ENCODE measurements at places on chromosomes 2 and 18.

- no peak for DNase-seq
Observed at GRCh38 chr2:196601430-196602306, 37.8 kb upstream of the CCDC150 start.

DNA sequence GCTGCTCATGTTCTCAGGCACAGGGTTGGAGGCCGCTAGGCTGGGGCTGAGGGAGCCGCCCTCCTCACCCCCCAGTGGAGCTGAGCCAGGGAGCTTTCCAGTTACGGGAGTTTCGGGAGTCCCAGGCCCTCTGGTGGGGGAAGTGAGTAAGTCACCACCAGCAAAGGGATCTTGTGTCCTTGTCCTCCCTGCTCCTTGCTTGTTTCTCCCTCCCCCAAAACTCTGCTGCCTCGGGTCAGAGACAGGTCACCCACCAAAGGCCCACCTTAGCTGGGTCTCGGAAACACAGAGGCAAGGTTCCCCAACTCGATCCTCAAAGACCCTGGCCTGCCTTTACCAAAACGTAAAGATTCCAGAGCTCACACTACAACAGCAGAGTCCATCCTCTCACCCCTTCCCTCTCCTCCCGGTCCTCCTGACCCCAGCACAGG is 60.5 kb upstream of the POMC start:
- no peak for DNase-seq

GRCh38 chr2:68426848-68427579 is 40.1 kb downstream of the FBXO48 start:
- no peak for DNase-seq

GRCh38 chr2:140108706-140109475 is 1328.7 kb upstream of the NXPH2 start:
- no peak for DNase-seq

DNA sequence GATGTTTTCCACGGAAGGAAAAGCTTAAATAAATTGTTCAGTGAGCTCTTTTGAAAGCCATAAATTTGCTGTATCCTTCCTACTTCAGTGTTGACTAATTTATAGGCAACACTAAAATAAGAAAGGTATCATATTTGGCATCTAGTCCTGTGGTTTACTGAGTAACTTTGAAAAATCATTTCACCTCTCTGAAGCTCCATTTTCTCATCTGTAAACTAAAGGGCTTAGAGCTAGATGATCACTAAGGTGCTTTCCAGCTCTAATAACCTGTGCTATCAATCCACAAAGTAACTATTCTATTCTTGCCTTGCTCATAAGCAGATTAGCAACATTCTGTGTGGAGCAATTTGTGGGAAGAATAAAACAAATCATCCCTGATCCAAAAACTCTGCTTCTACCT is 3.6 kb upstream of the MYOM1 start:
- DNase-seq = no peak

GRCh38 chr2:153667475-153667874 is 188.9 kb upstream of the RPRM start:
- no peak for DNase-seq

GRCh38 chr18:6294148-6294784 is 120.4 kb downstream of the L3MBTL4 start:
- no peak for DNase-seq

GRCh38 chr2:71659868-71660518 is 206.6 kb downstream of the DYSF start:
- no peak for DNase-seq

DNA sequence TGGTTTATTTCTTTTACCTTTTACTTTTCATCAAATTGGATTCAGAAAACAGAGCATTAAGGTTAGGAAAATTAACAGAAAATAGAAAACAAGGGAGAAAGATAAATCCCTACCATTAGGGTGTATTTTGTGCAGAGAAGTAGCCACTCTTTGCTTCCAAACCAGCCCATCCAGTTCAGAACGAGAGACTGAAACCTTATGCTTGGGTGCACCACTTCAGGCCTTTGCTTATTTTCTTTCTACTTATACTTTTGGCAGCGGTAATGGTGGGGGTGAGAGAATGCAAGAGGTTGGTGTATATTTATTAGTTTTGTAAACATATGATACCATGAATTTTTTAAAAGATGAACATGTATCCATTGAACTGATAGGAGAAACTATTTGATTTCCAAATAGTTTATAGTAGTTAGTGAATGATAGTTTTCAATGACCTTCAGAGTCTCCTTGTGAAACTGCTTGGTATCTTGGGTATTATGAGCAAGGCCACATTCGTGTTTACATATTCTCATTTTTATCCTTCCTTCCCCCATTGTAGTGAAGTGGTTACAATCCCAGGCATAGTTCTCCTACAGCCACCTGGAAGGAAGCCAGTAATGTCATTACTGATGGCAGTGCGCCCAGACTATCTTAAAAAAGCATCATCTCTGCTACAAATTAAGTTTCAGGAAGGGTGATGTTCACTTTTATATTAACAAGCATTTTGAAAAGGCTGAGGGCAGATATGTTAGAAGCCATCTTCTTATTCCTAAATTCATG is 60.8 kb downstream of the MFSD6 start:
- DNase-seq = no peak

DNA sequence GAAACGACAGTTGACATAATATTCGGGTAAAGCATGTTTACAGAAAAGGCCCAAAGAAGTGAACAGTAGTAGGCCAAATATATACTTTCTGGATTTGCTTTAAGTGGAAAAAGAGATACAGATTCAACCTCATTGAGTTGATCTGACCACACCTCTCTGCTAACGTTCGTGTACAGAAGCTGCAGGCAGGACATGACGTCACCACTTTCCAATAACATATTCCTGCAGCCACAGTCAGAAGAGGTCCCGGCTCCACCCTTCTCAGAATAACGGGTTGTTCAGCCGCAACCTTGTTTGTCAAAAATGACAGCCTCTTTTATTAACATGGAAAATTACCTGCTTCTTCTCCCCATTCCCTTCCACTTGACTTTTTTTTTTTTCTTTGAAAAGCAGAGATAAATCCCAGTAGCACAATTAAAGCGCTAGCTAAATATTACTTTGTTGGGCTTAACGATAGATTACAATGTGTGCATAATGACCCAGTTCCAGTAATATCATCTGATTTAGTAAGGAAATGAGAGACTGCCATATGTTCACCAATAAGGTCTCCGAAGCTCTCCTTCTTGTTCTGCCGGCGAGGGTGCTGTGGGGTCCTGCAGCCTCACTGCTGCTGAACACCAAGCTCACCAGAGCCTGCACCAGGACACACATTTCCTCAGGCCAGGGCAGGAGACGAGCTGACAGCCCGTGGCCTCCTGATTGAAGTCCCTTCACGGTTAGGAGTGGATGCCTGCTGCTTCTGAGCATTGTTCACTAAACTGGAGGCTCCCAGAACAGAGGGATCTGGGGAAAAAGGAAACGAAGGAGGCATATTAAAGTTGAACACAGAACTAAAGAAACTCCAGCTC is 451.0 kb upstream of the SALL3 start:
- DNase-seq = no peak

- DNase-seq = no peak
Observed at GRCh38 chr2:233964581-233964980, 47.4 kb downstream of the TRPM8 start.

DNA sequence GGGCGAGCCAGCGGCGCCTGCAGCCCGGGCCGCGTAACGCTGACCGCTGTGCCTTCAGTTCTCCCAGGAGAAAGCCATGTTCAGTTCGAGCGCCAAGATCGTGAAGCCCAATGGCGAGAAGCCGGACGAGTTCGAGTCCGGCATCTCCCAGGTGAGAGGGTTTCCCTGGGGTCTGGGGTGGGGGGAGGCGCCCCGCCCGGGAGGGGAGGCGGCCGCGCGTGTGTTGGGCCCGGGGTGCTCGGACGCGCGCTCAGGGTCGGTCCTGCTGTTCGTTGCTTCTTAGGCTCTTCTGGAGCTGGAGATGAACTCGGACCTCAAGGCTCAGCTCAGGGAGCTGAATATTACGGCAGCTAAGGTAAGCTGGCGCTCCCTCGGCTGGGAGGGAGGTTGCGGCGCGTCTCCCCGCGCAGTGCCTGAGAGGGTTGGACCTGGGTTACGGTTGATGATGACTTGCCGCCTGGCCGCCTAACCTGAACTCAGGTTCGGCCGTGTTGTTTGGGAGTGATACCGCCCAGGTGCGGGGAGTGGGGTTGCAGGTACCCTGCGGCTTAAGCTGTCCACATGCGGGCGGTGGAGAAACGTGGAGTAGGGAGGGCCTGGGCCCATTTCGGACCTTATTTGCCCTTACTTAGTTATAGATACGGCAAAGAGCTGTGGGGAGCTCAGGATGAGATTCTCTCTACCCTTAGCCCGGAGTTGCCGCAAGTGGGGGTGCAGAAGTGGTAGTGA is 638 bp downstream of the RPS7 start:
- no peak for DNase-seq

DNA sequence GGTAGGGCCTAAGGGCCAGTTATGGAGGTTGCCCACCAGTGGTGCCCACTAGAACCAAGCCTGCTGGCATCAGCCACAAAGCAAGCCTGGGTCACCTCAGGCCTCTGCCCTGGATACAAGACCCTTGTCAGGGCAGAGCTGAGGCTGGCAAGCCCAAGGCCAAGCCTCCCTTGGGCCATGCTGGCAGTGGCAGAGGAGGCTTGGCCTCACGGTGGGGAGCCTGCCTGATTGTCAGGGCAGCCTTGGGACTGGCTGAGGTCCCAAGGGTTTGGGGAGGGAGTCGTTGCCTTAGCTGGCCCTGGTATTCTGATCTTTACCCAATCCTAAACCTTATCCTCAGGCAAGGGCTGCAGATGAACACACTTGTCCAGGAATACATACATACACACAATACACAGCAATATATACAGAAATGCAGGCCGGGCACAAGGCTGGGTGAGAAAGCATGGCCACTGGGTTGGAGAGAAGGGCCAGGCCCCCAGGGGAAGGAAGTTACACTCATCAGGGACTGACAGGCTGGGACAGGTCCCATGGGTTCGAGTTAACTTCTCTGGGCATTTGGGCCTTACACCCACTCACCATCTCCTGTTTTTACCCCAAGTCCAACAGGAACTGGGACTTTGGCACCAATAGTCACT is 21.0 kb downstream of the CCT7 start:
- DNase-seq = no peak

DNA sequence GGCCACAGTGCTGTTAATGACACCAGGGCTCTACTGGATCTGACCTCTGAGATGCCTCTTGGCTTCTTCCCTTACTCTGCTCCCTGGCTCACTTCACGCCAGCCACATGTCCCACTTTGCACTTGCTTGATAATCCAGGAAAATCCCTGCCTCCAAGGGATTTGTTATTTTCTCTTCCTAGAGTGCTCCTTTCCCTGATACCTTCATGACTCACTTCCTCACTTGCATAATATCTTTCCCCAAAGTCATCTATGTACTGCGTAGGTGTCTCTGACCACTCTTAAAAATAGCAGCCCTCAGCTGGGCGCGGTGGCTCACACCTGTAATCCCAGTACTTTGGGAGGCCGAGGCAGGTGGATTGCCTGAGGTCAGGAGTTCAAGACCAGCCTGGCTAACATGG is 572.3 kb downstream of the PLCL1 start:
- no peak for DNase-seq

DNA sequence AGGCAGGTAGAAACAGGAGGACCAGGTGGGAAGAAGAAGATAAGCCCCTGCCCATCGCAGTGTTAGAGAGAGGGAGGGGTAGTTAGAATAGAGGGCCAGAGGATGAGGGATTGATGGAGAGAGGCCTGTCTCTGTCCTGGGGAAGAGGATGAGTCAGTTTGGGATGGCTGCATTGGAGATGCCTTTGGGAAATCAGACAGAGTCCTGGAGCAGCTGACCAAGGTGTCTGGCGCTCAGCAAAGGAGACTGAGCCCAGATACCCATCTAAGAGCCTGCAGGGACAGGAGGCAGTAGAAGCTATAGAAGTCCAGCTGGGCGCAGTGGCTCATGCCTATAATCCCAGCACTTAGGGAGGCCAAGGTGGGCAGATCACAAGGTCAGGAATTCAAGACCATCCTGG is 177.8 kb upstream of the HAAO start:
- DNase-seq = no peak

DNA sequence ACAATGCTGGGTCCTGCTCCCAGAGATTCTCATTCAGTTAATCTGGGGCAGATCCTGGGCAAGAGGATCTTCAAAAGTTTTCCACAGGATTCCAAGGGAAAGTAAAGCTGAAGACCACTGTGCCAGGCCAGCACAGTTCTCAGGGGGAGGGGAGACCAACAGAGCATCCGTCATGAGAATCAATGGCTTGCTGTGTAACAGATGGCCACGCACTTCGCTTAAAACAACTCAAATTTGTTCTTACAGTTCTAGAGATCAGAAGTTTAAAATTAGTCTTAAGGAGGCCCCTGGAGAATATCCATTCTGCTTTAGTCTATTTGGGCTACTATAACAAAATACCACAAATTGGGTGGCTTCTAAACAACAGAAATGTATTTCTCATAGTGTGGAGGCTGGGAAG is 17.4 kb upstream of the SEH1L start:
- DNase-seq = no peak

DNA sequence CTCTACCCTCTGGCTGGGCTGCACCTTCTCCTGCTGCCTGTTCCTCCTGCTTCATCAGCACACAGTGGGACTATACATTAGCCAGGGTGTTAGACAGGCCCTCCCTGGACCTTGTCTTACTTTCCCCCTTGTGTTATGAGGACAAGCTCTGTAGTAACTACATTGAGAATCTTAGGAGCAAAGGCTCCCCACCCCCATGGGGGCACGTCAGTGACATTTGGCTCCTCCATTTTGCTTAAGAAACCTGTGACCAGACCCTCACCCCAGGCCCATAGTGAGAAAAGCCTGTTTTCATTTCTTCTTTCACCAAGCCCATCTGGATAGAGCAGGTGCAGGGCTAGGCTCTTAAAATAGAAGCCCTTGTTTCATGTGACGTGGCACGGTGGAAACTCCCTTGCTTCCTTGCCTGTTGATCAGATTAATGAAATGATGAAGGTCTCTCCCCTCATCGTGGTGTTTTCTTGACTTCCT is 146.7 kb downstream of the RPIA start:
- no peak for DNase-seq

DNA sequence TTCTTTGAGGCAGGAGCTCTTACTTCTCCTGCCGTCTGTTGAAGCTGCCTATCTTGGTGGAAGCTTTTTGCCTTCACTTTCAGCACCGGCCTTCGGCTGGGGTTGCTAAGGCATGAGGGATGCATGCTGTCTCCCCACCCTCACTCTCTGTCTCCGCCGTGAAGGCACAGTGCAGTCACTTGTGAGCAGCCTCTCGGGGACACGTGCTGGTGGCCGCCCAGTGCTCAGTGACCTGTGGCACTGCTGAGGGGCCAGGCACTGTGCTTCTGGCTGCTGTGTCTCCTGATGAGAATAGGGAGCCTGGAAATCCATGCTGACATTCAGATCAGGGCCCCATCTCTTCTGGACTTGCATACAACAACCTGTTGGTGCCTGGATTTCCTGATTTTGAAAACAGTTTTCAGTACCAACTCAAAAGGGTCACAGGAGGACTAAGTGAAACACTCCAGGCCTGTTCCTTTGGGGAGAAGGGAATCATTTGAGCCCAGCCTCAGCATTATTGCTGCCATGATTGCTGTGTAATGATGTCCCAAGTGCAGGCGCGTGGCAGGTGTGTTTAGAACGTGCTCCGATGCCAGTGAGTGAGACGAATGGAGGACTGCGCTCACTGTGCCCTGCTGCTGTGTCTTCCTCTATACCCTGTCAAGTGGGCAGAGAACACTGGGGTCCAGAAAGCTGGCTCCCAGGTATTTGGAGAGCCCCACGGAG is 218.1 kb downstream of the SEPTIN10 start:
- DNase-seq = no peak

- no peak for DNase-seq
Observed at GRCh38 chr18:23207191-23207955, 72.1 kb downstream of the CABLES1 start.
